Thymus (tissue), 14 donors: ENCODE measurements at places on chromosomes 5 and 9. TPM values are rescaled to one million over a fixed set of nuclear protein-coding genes. Genes with fewer than 3 reads are reported as not detected.
A peak's percentile ranks its signal among the peaks of the same experiment; 100 is the strongest.

GRCh38 chr5:115360046-115360685 lies 63.7 kb upstream of the CCDC112 start:
- DNase-seq = no peak

GRCh38 chr5:173495225-173495904 lies 121.1 kb downstream of the BOD1 start:
- no peak for DNase-seq

DNA sequence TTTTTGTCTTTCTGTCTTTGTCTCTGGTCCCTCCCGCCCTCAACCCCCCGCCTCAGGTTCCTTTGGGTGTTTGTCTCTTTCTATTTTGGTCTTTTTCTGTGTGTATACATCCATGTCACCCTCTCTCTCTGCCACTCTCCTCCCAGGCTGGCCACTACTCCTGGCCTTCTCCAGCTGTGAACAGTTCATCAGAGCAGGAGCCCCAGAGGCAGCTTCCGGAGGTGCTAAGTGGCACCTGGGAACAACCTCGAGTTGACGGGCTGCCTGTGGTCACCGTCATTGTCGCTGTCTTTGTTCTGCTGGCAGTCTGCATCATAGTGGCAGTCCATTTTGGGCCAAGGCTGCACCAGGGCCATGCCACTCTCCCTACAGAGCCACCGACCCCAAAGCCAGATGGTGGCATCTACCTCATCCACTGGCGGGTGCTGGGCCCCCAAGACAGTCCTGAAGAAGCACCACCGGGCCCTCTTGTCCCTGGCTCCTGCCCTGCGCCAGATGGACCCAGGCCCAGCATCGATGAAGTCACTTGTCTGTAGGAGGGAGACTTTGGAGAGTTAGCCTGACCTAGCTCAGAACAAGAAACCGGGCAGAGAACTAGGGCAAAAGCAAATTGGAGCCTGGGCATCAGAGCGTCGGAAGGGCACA lies 1.7 kb downstream of the SMIM33 start:
- no peak for DNase-seq

- DNase-seq = no peak
These were observed 810.2 kb downstream of the EFNA5 start for GRCh38 chr5:106860398-106861044.

The PDE8B gene
- total RNA-seq = 0.38 TPM

The NTNG2 gene
- 1.7 TPM for total RNA-seq

- peak; percentile 88 for DNase-seq
These were observed at the start of gene SLC44A1 for GRCh38 chr9:105244003-105244733. Gene SLC44A1 (plus strand): TSS chr9:105244651. CDS start chr9:105244869, 218 bp downstream.

- no peak for DNase-seq
These were observed 248.0 kb upstream of the PTGER4 start for GRCh38 chr5:40431734-40432133.

GRCh38 chr9:83656032-83656680 lies 33.2 kb downstream of the IDNK start:
- DNase-seq = no peak

GRCh38 chr5:170143091-170143490 lies 37.4 kb downstream of the FOXI1 start:
- no peak for DNase-seq

The FCN2 gene
- 0.52 TPM for total RNA-seq

- no peak for DNase-seq
These were observed 184.7 kb downstream of the AOPEP start for GRCh38 chr9:94911211-94911610.

DNA sequence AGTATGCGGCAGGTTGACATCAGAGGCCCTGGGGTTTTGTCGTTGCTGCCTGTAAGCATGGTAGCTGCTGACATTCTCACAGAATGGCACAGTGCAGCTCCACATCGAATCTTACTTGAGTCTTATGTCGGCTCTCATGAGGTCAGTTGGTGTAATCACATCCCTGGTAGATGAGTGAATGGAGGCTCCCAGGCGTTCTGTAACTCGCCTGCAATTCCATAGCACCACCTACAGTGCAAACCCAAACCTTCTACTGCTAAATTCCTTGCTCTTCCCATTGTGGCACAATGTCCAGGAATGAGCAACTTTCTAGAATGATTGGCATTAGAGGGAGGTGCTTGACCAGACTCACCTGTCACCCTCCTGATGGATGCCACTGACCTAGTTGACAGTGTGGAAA lies 578.4 kb downstream of the CCDC171 start:
- no peak for DNase-seq

The NR5A1 gene
- 0.52 TPM for total RNA-seq

DNA sequence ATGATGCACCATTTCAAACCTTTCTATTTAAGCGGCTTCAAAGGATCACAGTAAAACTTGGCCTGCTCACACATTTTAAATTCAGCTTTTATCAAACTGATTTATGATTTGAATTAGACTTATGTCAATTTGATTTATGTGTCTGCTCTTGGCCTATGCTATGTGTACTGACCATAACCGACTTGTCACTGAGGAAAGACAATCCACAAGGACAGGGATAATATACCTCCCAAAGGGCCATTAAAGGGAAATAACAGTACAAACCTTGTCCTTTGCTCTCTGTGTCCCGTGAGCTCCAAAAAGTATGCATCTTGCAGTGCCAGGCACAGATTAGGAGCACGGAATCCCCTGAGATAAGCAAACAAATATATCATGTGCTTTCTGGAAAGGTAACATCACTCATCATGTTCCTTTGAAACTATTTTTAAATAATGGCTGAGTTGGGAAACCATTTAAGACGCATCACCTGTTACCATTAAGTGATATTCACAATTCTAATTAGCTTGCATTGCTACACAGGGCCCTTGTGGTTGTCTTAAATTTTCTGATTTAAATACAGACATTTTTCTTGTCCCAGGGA lies 31.9 kb upstream of the FTMT start:
- DNase-seq = no peak

The ARL14EPL gene
- total RNA-seq = not detected

The DAB2 gene
- 17.7 TPM for total RNA-seq

GRCh38 chr9:2158111-2158610 lies 143.0 kb downstream of the SMARCA2 start:
- DNase-seq = peak; percentile 85

DNA sequence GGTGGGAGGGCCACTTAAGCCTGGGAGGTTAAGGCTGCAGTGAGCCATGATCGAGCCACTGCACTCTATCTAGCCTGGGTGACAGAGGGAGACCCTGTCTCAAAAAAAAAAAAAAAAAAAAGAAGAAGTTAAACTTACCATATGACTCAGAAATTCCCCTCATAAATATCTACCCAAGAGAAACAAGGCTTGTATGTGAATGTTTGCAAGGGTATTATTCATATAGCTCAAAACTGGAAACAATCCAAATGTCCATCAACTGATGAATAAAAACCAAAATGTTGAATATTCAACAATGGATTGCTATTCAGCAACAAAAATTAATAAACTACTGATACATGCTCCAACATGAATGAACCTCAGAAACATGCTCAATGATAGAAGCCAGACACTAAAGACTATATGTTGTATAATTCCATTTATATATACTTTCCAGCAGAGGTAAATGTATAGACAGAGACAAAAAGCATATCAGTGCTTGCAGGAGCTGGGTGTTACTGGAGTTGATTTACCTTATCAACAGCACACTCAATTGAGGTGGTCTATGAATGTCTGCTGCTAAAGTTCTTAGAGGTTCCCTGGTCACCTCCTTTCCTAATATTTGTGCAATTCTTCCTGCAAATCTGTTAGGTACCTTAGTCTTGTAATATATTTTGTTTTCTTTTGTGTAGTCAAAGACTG lies 5.3 kb upstream of the SREK1 start:
- DNase-seq = no peak

DNA sequence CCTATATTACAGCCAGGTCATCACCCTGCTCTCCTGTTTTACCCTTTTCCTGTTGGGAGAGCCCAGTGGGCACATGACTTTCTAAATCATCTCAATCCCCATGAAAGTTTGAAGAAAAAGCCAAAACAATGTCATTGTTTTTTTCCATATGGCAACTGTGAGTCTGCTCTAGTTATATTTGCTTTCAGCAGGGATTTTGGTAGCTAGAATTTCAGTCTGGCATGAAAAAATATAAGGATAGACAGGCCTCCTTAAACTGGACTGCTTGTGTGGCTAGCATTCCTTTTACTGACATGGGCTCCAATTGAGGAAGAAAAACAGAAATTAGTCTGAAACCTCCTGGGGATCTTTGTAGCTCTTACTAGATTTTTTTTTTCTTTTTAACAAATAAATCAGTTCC lies 25.6 kb downstream of the MOCS2 start:
- DNase-seq = no peak

The POLR1E gene
- total RNA-seq = 21.0 TPM

DNA sequence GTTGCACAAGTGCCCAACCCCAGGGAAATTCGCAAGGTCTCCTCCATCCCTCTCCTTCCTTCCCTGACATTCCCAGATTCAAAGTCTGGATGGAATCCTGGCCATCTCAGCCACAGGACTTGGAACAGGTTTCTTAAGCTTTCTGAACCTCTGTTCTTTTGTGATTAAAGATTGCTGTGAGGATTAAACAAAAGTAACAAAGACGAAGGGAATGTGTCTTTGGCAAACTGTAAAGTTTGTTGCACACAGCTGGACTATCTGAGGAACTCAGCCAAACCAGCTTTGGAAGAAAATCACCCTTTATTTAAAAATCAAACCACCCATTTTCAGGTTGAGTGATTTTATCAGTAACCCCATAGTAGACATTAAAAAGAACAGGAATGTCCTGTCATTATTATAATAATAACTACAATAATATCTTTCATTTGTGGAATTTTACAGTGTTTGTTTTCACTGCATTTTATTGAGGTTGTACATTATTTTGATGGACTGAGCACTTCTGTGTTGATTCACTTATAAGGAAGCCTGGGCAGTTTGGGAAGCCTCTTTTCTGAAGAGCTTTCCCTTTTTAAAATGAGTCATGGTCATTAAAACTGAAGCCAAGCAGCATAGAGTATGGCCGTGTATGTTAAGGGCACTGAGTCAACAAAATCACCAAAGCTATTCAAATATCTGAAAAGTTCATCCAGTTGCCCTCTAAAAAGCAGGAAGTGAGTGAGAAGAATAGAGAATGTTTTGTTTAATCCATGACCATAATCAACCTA lies 310.2 kb downstream of the AGTPBP1 start:
- no peak for DNase-seq

GRCh38 chr5:157842787-157843186 lies 16.2 kb downstream of the CLINT1 start:
- no peak for DNase-seq

- DNase-seq = no peak
These were observed 536.9 kb upstream of the WWC1 start for GRCh38 chr5:167754501-167755021.

The CDK5RAP2 gene
- 27.3 TPM for total RNA-seq

GRCh38 chr9:126490871-126491567 lies 122.7 kb upstream of the LMX1B start:
- DNase-seq = peak; percentile 84

The AQP3 gene
- 256 TPM for total RNA-seq

DNA sequence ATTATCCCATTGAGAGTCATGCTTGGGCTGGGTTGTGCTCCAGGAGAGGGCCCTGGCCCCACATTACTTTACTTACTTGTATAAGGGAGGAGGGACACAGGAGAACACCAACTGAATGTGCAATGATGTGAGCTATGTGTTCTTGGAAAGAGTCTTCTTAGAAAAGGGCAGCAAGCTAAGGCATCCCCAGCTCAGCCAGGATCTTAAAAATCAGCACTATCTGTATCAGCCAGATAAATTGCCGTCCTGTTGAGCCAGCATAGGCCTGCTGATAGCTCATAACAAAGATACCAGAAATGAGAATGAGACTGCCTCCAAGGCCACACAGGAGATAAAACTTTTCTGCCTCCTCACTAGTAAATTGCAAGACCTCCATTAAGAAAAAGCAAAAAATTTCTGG lies 357.5 kb downstream of the CAAP1 start:
- DNase-seq = no peak

The TMEM215 gene
- not detected for total RNA-seq

The DMRT3 gene
- 0.05 TPM for total RNA-seq

The CD274 gene
- 21.7 TPM for total RNA-seq

DNA sequence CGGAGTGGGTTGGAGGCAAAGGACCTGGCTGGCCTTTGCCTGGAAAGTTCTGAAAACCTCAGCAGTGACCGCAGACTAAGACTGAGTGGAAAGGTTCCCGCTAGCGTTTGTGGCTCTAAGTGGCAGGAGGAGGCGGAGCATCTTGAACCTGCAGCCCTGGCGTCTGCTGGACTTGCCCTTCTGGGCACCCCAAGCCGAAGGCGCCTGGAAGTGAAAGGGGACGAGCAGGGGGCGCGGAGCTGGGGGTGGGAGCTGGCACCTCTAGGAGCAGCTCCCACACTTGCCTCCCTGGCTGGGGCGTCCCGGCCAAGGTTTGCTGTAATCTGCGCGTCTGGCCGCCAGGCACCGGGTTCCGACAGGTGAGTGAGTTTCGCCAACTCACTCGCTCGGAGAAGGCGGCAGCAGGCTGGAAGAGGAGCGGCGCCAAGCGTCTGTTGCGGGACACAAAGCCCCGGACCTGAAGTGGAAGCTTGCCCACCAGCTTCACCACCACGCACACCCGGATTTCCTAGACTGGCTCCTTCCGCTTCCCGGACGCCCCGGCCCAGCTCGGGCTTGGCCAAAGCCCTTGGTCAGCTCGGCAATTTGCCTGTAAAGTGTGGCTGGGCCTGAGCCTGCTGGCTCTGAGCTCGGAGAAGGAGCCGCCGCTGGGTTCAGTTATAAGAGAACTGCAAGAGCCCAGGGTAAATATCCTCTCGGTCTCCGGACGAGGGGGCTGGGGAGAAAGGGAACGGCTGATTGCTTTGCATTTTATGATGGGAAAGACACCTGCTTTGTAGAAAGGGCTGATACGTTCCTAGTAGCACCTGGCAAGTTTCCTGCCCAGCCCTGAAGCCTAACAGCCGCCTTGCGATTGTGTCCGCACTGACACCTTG lies at the start of gene GNA14:
GNA14 (minus strand) TSS at position 89 of the 875 bp plus-strand sequence. CDS start 529 bp downstream, outside the sequence.
- DNase-seq = peak; percentile 17

- no peak for DNase-seq
These were observed 189.3 kb upstream of the TLE4 start for GRCh38 chr9:79382458-79382857.

GRCh38 chr5:176578391-176578808 lies 29.3 kb downstream of the CDHR2 start:
- DNase-seq = no peak

DNA sequence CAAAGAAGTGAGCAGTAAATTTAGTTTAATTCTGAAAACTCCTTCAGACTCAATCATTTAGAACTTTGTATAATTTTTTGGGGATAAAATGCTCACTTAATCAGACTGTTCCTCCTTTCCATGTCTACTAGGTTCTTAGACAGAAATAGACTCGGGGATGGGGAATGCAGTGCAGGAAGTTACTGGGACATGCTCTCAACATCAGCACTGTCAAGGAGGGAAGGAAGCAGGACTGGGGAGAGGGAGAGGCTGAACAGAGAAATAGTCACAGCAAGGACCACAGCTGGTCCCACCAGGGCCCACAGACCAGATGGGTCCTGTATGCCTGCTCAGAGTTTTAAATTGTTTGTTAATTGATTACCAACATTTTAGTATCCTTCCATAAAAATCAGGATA lies 310.1 kb upstream of the MSX2 start:
- DNase-seq = no peak

DNA sequence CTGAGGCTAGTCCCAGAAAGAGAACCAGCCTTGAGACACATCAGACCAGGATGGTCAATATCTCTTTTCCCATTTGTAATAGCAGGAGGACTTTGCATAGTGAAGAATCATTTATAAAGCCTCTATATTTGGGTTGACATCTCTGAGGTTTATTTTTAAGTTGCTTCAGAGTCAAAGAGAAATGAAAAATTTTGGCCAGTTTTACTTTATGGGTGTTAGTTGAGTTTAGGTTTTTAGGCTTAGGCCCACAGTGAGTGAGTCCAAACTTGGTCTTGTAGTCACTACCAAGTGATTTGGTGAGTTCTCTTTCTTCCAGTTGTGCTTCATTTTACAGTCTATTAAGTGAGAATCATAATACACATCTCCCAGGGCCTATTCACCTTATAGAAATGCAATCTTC lies 5.3 kb upstream of the MEF2C start:
- no peak for DNase-seq

The TXNDC8 gene
- not detected for total RNA-seq
